ENCODE measurements at places on chromosomes 7 and 10. TPM values are rescaled to one million over a fixed set of nuclear protein-coding genes. Genes with fewer than 3 reads are reported as not detected.

The TFEC gene
- 0.56 TPM for total RNA-seq

The EFCAB10 gene
- 0.20 TPM for total RNA-seq

The SPRN gene
- 0.12 TPM for total RNA-seq

The TSPAN12 gene
- total RNA-seq, result 0.92 TPM

The DNAJC12 gene
- 0.16 TPM for total RNA-seq

The KCNIP2 gene
- total RNA-seq, result 0.84 TPM
